ENCODE measurements at places on chromosomes 11 and 22.

GRCh38 chr11:77669848-77670511, 32.4 kb upstream of the CLNS1A start:
- no peak for DNase-seq

- DNase-seq: no peak
Observed at GRCh38 chr11:62464655-62465054, 45.8 kb downstream of the SCGB1A1 start.

GRCh38 chr11:61630089-61630488, 49.2 kb upstream of the SYT7 start:
- no peak for DNase-seq

DNA sequence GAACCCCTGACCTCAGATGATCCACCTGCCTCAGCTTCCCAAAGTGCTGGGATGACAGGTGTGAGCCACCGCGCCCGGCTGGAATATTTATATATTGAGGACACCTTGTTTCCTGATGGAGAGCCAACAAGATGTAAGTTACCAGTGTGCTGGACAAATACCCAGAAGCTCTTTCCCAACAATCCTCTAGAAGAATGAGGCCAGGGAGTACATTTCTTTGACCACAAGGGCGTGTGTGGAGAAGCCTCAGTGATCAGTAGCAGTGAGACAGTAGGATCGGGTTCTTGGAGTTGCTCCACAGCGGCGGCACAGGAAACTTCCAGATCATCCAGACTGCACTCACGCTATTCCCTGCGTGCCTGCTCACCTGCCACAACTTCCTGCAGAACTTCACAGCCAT, 10.3 kb upstream of the POLA2 start:
- no peak for DNase-seq

- no peak for DNase-seq
Observed at GRCh38 chr11:44376423-44376822, 66.5 kb upstream of the ALX4 start.

GRCh38 chr11:101848262-101848661, 66.5 kb upstream of the CEP126 start:
- no peak for DNase-seq

GRCh38 chr11:72394416-72394815, 39.9 kb downstream of the CLPB start:
- peak; percentile 10 for DNase-seq

GRCh38 chr11:30895046-30895445, 308.9 kb upstream of the MPPED2 start:
- DNase-seq: no peak

DNA sequence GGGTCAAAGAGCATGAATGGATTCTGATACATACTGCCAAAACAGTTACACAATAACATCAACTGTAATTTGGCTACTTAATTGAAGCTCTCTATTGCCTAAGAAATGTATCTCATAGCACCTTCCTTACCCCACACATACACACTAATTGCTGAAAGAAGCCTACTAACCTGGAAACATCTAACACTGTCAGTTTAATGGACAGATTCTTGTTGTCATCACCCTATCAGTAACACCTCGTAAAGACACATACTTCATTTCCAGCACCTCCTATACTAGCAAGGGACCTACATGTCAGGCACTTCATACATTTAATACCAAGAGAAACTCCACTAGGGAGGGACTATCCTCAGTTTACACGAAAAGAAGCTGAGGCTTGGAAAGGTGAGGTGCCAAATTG, 9.9 kb downstream of the NAP1L4 start:
- DNase-seq: no peak

- DNase-seq: no peak
Observed at GRCh38 chr11:12995188-12995587, 13.9 kb upstream of the RASSF10 start.

DNA sequence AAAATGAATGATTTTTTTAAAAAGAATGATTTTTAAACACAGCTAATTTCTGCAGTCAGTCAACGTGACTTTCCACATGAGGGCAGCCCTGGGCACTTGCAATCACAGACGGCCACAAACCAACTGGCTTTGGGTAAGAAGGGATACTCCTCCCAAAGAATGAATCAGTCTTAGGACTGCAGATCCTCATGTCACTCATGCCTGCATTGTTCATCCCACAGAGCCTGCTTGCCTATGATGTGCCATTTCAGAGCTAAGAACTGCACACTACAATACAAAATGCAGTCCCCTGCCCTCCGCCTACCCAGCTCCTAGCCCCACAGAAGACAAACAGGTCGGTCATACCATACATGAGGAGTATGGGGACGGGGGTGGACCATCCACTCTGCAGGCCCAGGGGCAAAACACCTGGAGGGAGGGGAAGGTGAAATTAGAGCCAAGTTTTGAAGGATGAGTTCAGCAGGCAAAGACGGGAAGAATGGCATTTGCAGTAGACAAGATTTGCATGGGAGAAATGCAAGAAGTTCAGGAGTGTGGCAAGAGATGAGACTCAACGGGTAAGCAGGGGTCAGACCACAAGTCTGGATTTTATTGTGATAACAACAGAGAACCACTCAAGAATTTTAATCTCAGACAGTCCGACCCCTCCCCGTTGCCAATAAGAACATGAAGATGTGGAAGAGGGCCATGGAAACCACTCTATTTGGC, 24.7 kb downstream of the PACSIN2 start:
- DNase-seq: no peak

DNA sequence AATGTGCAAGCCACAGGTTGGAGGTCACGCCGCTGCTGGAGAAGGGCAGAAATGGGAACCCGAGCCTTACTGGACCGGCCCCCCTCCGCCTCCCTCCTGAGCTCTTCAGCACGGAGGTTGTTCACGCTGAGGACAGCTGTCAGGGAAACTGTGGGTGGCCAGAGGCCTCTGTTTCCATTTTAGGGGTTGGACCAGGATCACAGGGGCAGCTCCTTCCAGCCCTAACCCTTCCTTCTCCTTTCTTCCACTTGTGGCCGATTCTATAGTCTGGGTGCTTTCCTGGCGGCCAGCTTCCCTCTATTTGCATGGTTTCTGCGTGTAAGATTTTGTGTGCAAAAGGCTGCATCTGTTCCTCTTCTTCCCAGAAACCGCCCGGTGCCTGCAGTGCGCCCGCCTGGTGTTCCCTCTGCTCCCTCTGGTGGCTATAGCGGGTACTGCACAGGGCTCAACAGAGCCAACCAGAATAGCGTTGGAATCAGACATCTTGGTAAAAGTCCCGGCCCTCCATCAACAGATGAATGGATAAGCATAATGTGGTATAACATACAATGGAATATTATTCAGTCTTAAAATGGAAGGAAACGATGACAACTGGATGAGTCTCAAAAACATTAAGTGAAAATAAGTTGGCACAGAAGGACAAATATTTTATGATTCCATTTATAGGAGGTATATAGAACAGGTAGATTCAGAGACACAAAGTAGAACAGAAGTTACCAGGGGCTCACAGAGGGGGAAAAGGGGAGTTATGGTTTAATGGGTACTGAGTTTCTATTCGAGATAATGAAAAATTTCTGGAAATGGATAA, 8.4 kb upstream of the SLC22A8 start:
- peak; percentile 92 for DNase-seq

DNA sequence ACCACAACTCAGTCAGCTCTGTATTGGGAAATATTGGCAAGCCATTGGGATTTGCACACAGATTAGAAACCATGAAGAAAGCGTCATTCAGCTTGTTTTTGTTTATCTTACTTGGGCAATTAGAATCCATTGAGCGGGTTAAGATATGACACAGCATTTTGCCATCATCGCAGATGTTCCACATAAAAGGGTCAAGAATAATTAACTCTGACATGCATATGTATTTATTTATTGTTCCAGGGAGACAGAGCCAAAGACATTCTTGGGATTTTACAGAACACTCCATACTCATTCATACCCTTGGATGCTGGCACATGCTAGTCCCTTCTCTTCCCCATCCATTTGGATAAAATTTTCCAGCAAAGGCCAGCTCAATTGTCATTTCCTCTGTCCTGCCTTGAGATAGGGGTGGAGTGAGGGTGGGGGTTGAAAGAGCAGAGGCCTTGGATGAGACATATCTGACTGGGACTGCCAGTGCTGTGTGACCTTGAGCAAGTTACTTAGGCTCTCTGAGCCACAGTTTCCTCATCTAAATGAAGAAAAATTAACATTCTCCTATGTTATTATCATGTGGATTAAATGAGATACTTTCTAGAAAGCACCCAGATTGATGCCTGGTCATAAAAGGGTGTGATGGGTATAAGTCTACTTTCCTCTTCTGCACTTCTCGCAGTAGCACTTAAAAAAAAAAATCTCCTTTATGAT, 179.7 kb downstream of the RRAS2 start:
- DNase-seq: no peak

DNA sequence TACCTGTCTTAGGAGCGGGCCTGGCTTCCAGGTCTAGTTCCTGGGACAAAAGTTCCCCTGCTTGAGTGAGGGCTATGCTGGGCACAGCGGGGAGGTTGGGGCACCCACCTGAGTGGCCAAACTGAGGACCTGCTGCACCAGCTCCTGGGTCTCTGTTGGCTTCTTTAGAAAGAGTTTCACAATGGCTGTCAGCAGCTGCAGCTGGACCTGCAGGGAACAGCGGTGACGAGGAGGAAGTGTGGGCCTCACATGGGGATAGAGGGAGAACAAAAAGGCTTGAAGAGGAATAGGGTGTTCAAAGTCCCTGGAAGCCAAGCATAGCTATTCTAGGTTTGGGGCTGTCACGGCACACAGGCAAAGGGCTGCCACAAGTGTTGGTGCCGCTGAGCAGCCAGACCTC, 26.7 kb upstream of the RASL10A start:
- DNase-seq: no peak

DNA sequence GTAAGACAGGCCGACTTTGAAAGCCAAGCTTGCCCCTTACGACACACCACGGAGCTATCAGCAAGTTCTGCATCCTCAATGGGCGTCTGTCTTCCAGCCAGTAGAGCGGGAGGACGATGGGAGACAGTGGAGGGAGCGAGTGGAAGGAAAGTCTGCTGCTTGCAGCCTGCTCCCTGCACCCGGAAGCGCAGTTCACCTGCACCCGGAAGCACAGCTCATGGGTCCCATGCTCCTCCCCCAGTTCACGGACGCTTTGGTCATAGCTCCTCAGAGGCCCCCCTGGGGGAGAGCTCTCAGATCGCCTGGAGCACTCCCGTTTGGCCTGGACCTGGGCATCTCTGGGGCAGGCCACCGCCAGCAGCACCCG, 51.3 kb downstream of the FBLN1 start:
- DNase-seq: no peak

DNA sequence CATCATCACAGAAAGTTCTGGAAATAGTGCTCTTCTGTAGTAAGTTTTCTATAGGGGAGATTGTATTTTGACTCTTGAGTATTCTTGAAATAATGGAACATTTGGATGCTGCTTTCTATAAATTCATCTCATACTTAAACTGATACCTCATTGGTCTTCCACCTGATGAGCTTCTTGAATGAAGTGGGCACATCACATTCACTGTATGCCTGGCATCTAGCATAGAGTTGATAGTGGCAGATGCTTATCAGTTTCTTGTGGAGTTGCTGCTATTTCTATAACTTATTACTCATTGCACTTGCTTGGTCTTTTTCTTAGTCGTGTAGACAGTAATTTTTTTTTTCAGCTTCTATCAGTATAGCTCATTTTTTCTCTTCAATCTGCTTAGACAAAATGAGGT, 5.4 kb downstream of the ATXN10 start:
- DNase-seq: no peak

- peak; percentile 47 for DNase-seq
Observed at GRCh38 chr22:49573109-49573765, 254.4 kb downstream of the BRD1 start.

- no peak for DNase-seq
Observed at GRCh38 chr11:112294688-112295340, 34.2 kb upstream of the PLET1 start.

GRCh38 chr11:130947889-130948288, 31.6 kb upstream of the SNX19 start:
- no peak for DNase-seq

DNA sequence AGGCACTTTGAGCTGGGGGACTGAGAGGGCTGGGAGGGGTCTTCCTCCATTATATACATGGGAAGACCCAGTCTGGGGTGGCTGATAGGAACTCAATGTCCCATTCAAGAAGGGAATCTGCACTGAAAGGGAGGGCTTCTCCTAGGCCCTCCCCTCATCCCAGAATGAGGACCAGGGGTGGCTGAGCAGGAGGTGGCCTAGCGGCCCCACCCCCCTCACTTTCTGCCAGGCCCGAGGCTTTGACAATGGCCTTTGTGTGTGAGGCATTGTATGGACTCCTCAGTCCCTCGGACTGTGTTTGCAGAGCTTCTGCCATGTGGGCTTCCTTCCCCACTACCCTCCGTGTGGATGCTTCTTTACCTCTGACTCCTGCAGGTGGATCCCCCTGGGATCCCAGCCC, 65.7 kb downstream of the NECTIN1 start:
- DNase-seq: no peak

- DNase-seq: no peak
Observed at GRCh38 chr11:96337541-96338431, 5.2 kb downstream of the MAML2 start.

- no peak for DNase-seq
Observed at GRCh38 chr11:131204765-131205380, 165.5 kb upstream of the NTM start.

GRCh38 chr11:20177136-20177535, 16.9 kb upstream of the DBX1 start:
- DNase-seq: no peak

DNA sequence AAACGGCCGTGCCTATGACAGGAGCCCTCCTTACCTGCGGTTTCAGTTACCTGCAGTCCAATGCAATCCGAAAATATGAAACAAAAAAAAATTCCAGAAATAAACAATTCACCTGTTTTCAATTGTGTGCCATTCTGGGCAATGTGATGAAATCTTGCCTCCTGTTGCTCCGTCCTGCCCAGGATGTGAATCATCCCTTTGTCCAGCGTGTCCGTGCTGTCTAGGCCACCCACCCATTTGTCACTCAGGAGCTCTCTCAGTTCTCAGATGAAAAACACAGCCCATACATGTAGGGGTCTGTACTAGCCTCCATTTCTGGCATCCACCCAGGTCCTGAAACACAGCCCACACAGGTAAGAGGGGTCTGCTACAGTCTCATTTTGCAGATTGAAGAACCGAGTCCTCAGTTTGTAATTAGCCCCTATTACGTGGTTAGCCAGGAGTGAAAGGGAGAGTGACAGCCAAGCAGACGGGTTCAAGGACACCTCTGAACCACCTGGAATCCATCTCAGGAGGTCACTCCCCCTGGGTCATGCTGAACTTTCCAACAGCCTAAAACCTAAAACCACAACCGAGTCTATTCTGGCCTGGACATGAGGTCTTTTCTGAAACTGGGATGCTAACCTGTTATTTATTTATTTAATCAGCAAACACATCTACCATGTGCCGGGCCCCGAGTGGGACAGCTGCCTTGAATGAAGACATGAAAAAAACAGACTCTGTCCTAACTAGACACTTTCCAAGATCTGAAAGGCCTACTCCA, 317.2 kb downstream of the SHANK2 start:
- DNase-seq: no peak

GRCh38 chr11:83079820-83080219, 8.1 kb upstream of the RAB30 start:
- no peak for DNase-seq

- no peak for DNase-seq
Observed at GRCh38 chr22:24289741-24290163, 19.1 kb downstream of the SPECC1L start.

Data from type B pancreatic cell (in vitro differentiated cells).